ENCODE measurements at places on chromosomes 13 and 19.

DNA sequence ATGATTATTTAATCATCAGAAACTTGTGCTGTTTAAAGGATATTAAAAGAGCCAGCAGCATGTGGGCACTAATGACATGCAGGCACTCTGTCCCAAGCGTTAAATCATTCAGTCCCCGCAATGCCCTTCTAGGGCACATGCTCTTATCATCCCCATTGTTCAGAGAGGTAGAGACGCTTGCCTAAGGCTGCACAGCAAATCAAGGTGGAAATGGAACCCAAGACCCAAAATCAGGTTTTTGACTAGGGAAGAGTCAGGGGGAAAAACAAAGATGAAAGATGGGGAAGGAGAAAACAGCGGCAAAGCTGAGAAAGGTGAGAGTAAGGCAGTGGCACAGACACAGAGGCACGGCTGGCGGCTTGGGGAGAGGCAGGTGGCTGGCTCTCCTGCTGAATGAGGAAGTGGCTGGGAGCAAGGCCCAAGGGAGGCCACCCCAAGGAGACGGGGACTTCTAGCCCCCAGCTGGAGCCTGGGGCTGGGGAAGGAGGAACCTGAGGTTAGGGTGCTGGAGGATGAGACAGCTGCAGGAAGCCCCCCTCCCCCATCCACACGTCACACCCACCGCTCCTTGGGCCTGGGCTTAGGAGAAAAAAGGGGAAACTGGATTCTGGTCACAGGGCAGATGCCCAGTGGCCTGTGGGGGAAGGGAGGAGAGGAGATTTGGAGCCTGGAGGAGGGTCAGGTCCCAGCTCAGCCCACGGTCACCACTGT lies 1.0 kb upstream of the TYROBP start:
- DNase-seq = no peak

DNA sequence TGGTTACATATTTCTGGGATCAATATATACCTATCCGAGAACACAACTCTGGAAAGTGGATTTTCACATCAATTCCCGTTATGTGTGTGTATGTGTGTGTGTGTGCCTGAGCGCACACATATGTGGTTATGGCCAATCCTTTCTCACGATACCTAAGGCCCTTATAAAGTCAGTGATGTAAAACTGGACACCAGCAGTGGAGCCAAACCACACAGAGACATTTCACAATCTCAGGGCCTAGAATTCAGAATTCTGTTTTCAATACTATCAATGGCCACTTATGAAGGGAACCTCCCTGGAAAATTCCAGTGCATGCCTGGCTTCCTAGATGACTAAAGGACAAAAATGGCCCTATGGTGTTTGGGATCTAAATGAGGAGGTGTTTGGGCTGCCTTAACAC lies 187.3 kb upstream of the UBL3 start:
- DNase-seq = no peak

DNA sequence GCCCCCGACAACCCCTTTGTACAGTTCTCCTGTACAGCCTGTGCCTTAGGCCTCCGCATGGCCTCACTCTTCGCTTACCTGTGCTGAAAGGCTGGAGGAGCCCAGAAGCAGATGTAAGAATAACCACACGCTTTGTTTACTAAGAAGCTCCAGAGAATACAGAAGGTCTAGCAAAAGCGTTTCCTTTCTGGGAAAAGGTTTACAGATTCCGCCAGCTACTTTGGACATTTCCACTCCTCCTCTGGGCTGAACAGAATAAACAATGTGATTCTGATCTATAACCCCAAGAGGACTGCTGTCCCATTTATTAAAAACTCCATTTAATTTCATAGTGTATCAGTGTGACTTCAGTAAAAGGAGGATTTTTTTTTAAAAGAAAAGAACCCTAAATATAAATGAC lies 339.2 kb downstream of the DNAJC15 start:
- DNase-seq = no peak

- no peak for DNase-seq
Measured at GRCh38 chr13:28859069-28859468, 38.9 kb downstream of the MTUS2 start.

DNA sequence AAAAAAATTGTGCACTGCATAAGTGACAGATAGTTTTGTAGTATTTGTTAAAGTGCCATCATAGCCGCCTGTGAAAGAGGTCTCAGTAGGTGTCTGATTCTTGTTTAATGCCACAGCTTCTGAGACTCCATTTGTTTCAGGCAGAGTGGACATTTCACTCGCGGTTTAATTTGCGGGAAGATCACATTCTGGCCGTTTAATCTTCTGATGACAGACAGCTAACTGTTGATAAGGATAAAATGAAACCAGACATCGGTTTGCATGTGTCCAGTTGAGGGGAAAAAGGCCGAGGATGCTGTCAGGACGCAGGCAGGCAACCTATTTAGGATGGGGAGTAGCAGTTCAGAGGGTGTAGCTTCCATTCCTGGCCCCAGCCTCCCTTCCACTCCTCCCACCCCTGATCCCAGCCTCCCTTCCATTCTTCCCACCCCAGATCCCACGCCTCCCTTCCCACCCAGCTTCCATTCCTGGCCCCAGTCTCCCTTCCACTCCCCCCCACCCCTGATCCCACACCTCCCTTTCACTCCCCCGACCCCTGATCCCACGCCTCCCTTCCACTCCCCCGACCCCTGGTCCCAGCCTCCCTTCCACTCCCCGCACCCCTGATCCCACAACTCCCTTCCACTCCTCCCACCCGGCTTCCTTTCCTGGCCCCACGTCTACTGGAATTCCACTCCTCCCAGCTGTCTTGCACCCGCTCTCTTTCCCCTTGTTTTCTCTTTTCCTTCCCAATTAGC lies 23.8 kb downstream of the ATP11A start:
- no peak for DNase-seq
